ENCODE measurements at places on chromosomes 1 and 21. TPM values are rescaled to one million over a fixed set of nuclear protein-coding genes. Genes with fewer than 3 reads are reported as not detected.

DNA sequence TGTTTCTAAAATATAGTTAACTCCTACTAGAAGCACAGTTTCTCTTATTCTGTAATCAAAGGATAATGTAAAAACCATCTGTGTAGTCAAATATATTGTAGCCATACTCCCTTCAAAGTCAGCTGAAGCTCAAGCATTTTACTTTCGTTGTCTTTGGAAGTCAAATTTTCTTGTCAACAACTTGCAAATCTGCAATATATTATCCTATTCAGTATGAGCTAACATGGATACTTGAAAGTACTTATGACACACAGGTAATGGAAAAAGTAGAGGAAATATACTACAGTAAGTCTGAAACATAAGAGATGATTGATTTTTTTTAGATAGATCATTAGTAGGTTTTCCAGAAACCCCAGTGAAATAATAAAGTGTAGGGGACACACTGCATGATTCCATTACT lies 121.5 kb downstream of the COL24A1 start:
- DNase-seq: no peak
- no peaks in the 10 kb centered on the region for H3K27me3 ChIP-seq
- no peaks in the 10 kb centered on the region for H3K36me3 ChIP-seq
- H3K27ac ChIP-seq: no peak overlapping the region
- no peak overlapping the region for H3K4me3 ChIP-seq

GRCh38 chr1:52880206-52880605 lies 37.6 kb downstream of the ZYG11A start:
- no peak overlapping the region for H3K27ac ChIP-seq
- no peak for DNase-seq
- H3K4me1 ChIP-seq: no peaks in the 10 kb centered on the region
- H3K27me3 ChIP-seq: no peaks in the 10 kb centered on the region
- no peaks in the 10 kb centered on the region for H3K36me3 ChIP-seq

- DNase-seq: no peak
- no peaks in the 10 kb centered on the region for H3K27me3 ChIP-seq
- no peak overlapping the region for H3K4me3 ChIP-seq
- H3K27ac ChIP-seq: peak overlapping the region; percentile 14
- peaks cover 22% of the 10 kb centered on the region for H3K4me1 ChIP-seq
Observed at GRCh38 chr1:68358439-68358838, 91.3 kb downstream of the RPE65 start.

- H3K27me3 ChIP-seq: no peaks in the 10 kb centered on the region
- H3K4me1 ChIP-seq: no peaks in the 10 kb centered on the region
- H3K4me3 ChIP-seq: no peak overlapping the region
- H3K36me3 ChIP-seq: no peaks in the 10 kb centered on the region
Observed at GRCh38 chr1:230052665-230053064, 14.4 kb upstream of the GALNT2 start.

GRCh38 chr1:14594045-14594444 lies 4.4 kb upstream of the KAZN start:
- no peaks in the 10 kb centered on the region for H3K36me3 ChIP-seq
- no peak overlapping the region for H3K27ac ChIP-seq
- DNase-seq: no peak
- peaks cover 26% of the 10 kb centered on the region for H3K27me3 ChIP-seq
- H3K4me3 ChIP-seq: no peak overlapping the region

- no peak overlapping the region for H3K4me3 ChIP-seq
- no peak overlapping the region for H3K27ac ChIP-seq
- no peak for DNase-seq
- no peaks in the 10 kb centered on the region for H3K4me1 ChIP-seq
- no peaks in the 10 kb centered on the region for H3K36me3 ChIP-seq
- H3K27me3 ChIP-seq: no peaks in the 10 kb centered on the region
Observed at GRCh38 chr21:21028275-21028820, 30.1 kb downstream of the NCAM2 start.

GRCh38 chr1:217388522-217389065 lies 242.3 kb downstream of the GPATCH2 start:
- no peak for DNase-seq
- no peaks in the 10 kb centered on the region for H3K27me3 ChIP-seq
- no peak overlapping the region for H3K4me3 ChIP-seq
- H3K27ac ChIP-seq: no peak overlapping the region

DNA sequence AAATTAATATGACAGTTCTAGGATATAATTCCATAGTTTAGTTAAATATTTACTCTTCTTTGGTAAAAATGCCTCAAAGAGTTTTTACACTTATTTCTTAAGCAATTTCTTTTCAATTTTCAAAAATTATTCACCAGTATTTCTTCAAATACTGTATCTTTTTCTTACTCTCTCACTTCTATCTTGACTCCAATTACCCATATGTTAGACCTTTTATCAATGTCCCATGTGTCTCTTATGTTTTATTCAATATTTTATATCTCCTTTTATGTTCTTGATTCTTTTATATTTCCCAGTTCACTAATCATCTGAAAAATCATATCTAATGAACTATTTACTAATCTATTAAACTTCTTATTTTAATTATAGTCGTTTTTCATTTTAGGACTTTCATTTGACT lies 11.5 kb upstream of the LRIF1 start:
- no peak for DNase-seq
- no peaks in the 10 kb centered on the region for H3K4me1 ChIP-seq
- H3K36me3 ChIP-seq: no peaks in the 10 kb centered on the region
- no peaks in the 10 kb centered on the region for H3K27me3 ChIP-seq
- H3K4me3 ChIP-seq: no peak overlapping the region

Gene SIM2
- total RNA-seq: 25.1 TPM

Gene KTI12
- total RNA-seq: 7.0 TPM

Gene NUP210L
- not detected for total RNA-seq

Gene RNU1-4
- total RNA-seq: under 0.01 TPM

Gene S100B
- not detected for total RNA-seq

Gene CNKSR1
- total RNA-seq: 27.7 TPM

Data from stomach (tissue), 19 donors.